ENCODE measurements at places on chromosomes 2 and 18.

DNA sequence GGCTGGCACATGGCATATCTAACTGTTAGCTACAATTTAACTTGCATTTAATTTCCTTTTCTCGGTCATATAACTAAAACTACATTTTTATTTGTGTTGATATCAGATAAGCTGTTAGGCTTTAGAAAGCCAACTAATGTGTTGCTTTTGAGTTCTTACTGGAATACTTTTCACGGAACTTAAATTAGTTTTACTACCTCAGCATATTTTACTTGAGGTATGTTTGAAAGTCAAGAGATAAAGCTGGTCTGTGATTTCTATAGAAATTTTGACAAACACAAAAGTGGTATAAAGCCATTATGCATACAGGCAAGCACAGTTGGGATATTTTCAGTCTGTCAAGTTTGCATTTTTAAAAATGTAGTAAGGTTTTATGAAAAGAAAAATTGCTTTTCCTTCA is 162.6 kb downstream of the ZNF804A start:
- no peak for DNase-seq

DNA sequence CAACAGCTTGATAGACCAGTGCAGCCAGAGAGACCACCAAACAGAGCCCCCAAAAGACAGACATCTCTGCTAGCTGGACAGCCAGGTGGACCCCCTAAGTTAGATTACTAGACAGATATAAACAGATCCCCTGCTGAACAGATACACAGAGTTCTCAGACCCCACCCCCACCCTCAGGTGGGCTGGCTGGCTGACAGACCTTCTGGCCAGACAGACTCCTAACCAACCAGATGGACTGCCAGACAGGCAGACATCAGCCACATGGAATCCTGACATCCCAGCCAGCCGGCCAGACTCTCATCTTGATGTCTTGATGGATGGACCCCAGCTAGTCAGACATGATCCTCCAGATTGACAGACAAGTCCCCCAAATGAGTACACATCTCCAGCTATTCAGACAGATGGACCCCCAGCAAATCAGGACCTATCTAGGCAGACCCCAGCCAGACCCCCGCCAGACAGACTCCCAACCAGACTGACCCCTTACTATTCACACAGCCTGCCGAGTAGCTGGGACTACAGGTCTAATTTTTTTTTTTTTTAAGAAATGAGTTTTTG is 18.0 kb downstream of the PTPN18 start:
- DNase-seq = no peak

GRCh38 chr2:167616997-167617396 is 630.4 kb downstream of the STK39 start:
- no peak for DNase-seq

DNA sequence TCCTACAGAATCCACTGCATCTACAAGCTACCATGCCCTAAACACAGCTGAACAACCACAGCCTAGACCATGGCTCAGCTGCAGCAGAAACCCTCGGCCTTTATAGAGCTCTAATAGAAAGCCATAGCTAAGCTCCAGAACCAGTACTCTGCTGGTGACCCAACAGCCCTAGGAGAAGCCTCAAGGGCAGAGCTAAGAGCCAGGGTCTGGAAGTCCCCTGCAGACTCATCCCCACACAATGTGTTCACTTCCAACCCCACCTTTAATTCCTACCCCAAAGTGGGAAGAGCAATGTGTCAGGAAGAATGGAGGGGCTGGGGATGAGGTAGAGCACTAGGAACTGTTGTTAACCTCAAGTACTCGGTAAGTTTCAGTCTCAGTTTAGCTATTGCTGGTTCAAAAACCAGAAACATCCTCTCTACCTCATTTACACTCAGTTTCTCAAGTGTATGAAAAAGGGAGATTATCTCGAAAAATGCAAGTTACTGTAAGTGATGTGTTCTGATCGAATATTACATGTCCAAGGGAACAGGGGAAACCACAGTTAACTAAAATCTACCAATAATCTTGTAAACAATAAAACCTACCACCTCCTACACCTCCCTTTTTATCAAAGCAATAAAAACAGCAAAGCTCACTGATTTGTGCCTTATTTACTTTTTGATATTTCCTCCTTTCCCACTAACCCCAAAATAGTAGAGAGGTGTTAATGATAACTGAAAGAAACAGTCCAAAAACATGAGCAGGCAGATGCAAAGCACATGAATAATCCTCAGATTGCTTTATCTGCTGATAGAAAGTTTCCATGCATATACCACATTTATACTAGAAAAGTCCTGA is 36.2 kb downstream of the THADA start:
- DNase-seq = no peak

GRCh38 chr2:173048897-173049661 is 26.6 kb upstream of the MAP3K20 start:
- no peak for DNase-seq

DNA sequence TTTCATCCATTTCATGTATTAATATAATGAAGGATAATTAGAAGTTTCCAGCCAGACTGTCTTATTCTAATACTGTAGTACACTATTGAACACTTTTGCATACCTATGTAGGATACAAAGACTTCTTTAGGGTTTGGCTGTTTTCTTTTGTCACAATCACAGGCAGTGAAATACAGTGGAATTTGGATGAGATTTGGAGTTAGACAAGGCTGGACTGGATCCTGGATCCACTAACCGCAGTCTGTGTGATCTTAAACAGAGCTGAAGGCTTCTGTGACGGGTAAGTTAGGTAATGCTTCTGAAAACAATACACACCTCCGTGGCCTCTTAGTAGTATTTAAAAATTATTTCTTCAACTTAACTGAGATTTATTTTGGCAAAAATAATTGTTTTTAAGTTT is 1128.6 kb upstream of the CDH2 start:
- DNase-seq = no peak

DNA sequence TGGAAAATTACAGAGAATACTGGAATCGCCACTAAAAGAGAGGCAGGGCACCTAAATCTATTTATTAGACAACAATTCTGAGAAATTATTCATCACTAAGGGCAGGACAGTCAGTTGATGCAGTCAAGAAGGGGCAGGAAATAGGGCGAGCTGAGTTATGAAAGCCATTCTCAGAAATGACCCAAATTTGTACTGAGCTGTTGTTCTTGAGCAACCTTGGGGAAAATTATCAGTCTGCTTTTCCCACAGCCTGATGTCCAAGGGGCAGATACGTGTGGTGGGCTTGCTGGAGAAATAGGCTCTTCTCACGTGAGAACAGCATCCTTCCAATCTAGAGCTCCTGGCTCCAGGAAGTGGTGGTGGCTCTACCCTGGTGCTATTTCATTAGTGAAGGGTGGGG is 38.6 kb downstream of the STON1 start:
- no peak for DNase-seq

GRCh38 chr18:43046322-43046721 is 69.2 kb downstream of the RIT2 start:
- no peak for DNase-seq

All from nephron progenitor cell (in vitro differentiated cells).